ENCODE measurements at places on chromosomes 2 and 18. TPM values are rescaled to one million over a fixed set of nuclear protein-coding genes. Genes with fewer than 3 reads are reported as not detected.

DNA sequence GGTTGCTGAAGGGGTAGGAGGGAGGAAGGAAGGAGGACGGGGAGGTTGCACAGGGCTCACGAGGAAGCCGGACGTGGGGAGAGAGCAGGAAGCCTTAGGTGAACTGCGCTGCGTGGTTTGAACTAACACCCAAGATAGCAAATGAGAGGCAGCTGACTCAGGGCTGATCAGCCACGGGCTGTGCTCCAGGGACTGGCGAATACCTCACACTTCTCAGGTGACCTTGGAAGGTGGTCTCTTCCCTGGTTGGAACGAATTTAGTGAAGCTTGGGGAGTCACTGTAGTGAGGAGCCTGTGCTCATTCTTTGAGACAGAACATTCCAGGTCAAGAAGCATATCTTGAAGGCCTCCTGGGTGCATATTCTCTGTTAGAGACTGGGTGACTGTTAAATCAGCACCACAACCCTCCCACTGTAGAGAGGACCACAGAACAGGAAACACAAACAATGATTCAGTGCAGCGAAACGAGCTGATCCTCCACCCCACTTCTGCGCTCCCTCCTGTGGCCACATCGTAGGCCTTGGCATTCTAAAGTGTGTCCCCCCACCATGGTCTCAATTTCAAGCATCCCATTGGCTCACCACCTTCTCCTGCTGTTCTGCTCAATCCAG, 33.8 kb downstream of the TOGARAM2 start:
- no peaks in the 10 kb centered on the region for H3K36me3 ChIP-seq
- H3K27ac ChIP-seq, result no peak overlapping the region
- H3K4me1 ChIP-seq, result peaks cover 17% of the 10 kb centered on the region
- no peaks in the 10 kb centered on the region for H3K27me3 ChIP-seq

The LRRC30 gene
- total RNA-seq, result not detected

The ENOSF1 gene
- 44.1 TPM for total RNA-seq

The SEPTIN10 gene
- 86.8 TPM for total RNA-seq

GRCh38 chr2:171595896-171596295, 73.6 kb downstream of the CYBRD1 start:
- H3K4me3 ChIP-seq, result no peak overlapping the region
- H3K4me1 ChIP-seq, result peaks cover 6% of the 10 kb centered on the region
- H3K27ac ChIP-seq, result no peak overlapping the region
- no peak for DNase-seq
- no peaks in the 10 kb centered on the region for H3K36me3 ChIP-seq
- H3K27me3 ChIP-seq, result peaks cover 2% of the 10 kb centered on the region

The CD207 gene
- not detected for total RNA-seq

DNA sequence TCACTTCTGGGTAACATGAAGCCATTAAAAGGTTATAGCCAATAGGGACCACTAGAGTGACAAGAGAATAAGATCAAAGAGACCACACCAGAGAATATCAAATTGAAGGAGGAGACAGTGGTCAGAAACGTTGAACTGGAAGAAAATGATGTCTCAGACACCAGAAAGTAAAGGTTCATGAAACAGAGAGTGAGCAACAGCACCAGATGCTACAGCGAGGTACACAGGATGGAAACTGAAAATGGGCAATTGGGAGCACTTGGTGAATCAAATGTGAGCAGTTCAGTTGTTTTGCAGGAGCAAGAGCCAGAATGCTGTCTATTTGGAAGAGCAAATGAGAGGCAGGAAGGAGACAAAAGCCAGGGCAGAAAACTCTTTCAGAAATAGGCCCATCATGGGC, 162.6 kb downstream of the SS18 start:
- H3K36me3 ChIP-seq, result no peaks in the 10 kb centered on the region
- peaks cover 2% of the 10 kb centered on the region for H3K4me1 ChIP-seq
- H3K4me3 ChIP-seq, result no peak overlapping the region
- H3K27me3 ChIP-seq, result no peaks in the 10 kb centered on the region
- H3K27ac ChIP-seq, result no peak overlapping the region

The EN1 gene
- not detected for total RNA-seq

The TRIM54 gene
- 3.4 TPM for total RNA-seq

GRCh38 chr2:100053087-100053885, 89.1 kb downstream of the AFF3 start:
- H3K36me3 ChIP-seq, result no peaks in the 10 kb centered on the region
- H3K27ac ChIP-seq, result no peak overlapping the region
- no peak for DNase-seq
- H3K27me3 ChIP-seq, result no peaks in the 10 kb centered on the region

DNA sequence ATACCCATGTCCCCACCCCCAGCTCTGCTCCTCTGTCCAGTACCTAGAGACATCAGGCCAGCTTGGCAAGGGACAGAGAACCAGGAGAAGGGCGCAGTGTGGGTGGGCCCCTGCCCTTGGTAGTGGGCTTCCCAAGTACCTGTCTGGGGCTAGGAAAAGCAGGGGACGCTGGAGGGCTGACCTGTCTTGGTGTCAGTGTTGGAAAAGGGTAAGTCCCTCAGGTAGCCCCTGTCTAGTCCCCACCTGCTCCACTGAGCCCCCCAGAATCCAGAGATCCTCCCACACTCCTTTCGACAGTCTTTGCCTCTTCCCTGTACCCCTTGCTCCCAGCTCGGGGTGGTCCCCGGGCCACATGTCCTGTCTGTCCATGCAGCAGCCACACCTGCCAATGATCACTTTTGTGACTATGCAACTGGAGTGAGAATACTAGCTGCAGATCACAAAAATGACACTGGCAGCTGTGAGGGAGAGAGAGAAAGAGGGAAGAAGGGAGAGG, 14.6 kb downstream of the DNAJB2 start:
- peak overlapping the region; percentile 88 for H3K4me3 ChIP-seq
- H3K27me3 ChIP-seq, result peaks cover 57% of the 10 kb centered on the region
- no peak for DNase-seq
- peaks cover 16% of the 10 kb centered on the region for H3K4me1 ChIP-seq

The GRB14 gene
- 14.9 TPM for total RNA-seq

DNA sequence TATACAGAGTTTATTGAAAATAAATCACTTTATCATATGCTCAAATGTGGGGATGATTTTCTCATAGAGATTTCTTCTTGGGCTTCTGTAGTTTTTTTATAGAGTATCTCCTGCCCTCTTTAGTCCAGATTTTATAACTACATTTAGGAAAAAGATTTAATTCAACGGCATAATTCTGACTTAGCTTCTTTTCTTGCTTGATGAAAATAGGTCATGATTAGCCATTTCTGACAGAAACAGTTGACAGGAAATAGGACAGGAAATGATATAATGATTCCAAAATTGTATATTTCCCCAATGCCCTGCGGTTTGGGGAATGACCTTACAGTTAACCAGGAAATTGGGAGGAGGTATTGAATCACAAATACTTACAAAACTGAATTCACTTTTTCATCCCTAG, 1531.9 kb upstream of the ACVR2A start:
- peak overlapping the region; percentile 70 for H3K27ac ChIP-seq
- no peak for DNase-seq
- no peak overlapping the region for H3K4me3 ChIP-seq
- peaks cover 20% of the 10 kb centered on the region for H3K4me1 ChIP-seq
- no peaks in the 10 kb centered on the region for H3K27me3 ChIP-seq
- H3K36me3 ChIP-seq, result peaks cover 8% of the 10 kb centered on the region

- H3K4me1 ChIP-seq, result peaks cover 36% of the 10 kb centered on the region
- no peak for DNase-seq
- no peaks in the 10 kb centered on the region for H3K36me3 ChIP-seq
- H3K4me3 ChIP-seq, result no peak overlapping the region
- peak overlapping the region; percentile 55 for H3K27ac ChIP-seq
- H3K27me3 ChIP-seq, result no peaks in the 10 kb centered on the region
Measured at GRCh38 chr2:33134086-33134771, 187.5 kb downstream of the LTBP1 start.

DNA sequence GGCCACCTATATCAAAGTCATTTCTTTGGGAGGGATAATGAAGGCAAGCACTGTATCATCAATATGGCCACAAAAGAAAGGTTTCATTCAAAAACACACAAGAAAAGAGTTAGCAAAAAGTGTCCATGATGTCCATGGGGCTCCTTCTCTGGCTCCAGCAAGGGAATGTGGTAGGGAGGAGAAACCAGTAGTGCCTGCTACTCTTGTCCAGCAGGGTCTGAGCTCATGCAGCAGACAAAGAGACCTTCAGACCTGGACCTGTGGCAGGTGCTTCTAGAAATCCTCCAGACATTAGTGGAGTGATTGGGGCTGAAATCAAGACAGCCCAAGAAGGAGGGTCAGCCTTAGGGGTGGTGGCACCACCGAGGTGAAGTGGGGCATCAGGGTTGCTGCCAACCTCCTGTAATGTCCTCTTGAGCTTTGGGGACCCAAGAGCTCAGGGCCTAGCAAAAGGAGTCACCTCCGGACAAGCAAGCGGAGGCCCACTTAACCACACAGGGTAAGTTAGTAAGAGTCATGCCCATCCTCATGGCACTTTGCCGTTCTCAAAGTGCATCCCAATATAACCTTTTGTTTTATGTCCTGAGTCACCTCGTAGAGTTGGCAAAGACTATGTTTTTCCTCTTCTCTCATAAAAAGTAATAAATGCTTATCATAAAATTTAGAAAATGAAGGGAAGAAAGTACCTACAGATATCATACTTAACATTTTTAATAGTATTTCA, 112.6 kb upstream of the YPEL5 start:
- no peak overlapping the region for H3K27ac ChIP-seq
- H3K4me3 ChIP-seq, result no peak overlapping the region
- H3K36me3 ChIP-seq, result no peaks in the 10 kb centered on the region
- peaks cover 20% of the 10 kb centered on the region for H3K4me1 ChIP-seq

The HNMT gene
- total RNA-seq, result 2.8 TPM

- H3K4me3 ChIP-seq, result no peak overlapping the region
- no peaks in the 10 kb centered on the region for H3K27me3 ChIP-seq
- peaks cover 20% of the 10 kb centered on the region for H3K4me1 ChIP-seq
- H3K36me3 ChIP-seq, result no peaks in the 10 kb centered on the region
- H3K27ac ChIP-seq, result no peak overlapping the region
- DNase-seq, result no peak
Measured at GRCh38 chr2:88489181-88489580, 36.7 kb upstream of the FOXI3 start.

- peak; percentile 17 for DNase-seq
- no peaks in the 10 kb centered on the region for H3K27me3 ChIP-seq
- H3K4me3 ChIP-seq, result no peak overlapping the region
- H3K27ac ChIP-seq, result no peak overlapping the region
- H3K4me1 ChIP-seq, result peaks cover 5% of the 10 kb centered on the region
Measured at GRCh38 chr2:216328347-216328746, 43.9 kb downstream of the MARCHF4 start.

- no peak overlapping the region for H3K4me3 ChIP-seq
- no peaks in the 10 kb centered on the region for H3K36me3 ChIP-seq
- DNase-seq, result no peak
- H3K4me1 ChIP-seq, result no peaks in the 10 kb centered on the region
- no peaks in the 10 kb centered on the region for H3K27me3 ChIP-seq
Measured at GRCh38 chr2:240601061-240601830, 14.7 kb downstream of the CAPN10 start.

GRCh38 chr2:68569604-68570003, 73.8 kb upstream of the PROKR1 start:
- no peaks in the 10 kb centered on the region for H3K4me1 ChIP-seq
- DNase-seq, result no peak
- H3K36me3 ChIP-seq, result no peaks in the 10 kb centered on the region
- H3K4me3 ChIP-seq, result no peak overlapping the region
- H3K27ac ChIP-seq, result no peak overlapping the region

The IL36B gene
- not detected for total RNA-seq

The LANCL1 gene
- 35.9 TPM for total RNA-seq

The PRKCE gene
- 3.8 TPM for total RNA-seq

GRCh38 chr2:69567157-69567908, 76.2 kb downstream of the AAK1 start:
- H3K4me3 ChIP-seq, result no peak overlapping the region
- H3K27ac ChIP-seq, result no peak overlapping the region
- DNase-seq, result no peak
- H3K27me3 ChIP-seq, result no peaks in the 10 kb centered on the region

The NAT8 gene
- not detected for total RNA-seq

GRCh38 chr2:23649303-23649702, 264.3 kb downstream of the KLHL29 start:
- H3K4me3 ChIP-seq, result no peak overlapping the region
- H3K27me3 ChIP-seq, result no peaks in the 10 kb centered on the region
- no peak overlapping the region for H3K27ac ChIP-seq
- H3K4me1 ChIP-seq, result peaks cover 5% of the 10 kb centered on the region
- H3K36me3 ChIP-seq, result no peaks in the 10 kb centered on the region

The TWIST2 gene
- 5.7 TPM for total RNA-seq

The SCG2 gene
- 0.07 TPM for total RNA-seq

DNA sequence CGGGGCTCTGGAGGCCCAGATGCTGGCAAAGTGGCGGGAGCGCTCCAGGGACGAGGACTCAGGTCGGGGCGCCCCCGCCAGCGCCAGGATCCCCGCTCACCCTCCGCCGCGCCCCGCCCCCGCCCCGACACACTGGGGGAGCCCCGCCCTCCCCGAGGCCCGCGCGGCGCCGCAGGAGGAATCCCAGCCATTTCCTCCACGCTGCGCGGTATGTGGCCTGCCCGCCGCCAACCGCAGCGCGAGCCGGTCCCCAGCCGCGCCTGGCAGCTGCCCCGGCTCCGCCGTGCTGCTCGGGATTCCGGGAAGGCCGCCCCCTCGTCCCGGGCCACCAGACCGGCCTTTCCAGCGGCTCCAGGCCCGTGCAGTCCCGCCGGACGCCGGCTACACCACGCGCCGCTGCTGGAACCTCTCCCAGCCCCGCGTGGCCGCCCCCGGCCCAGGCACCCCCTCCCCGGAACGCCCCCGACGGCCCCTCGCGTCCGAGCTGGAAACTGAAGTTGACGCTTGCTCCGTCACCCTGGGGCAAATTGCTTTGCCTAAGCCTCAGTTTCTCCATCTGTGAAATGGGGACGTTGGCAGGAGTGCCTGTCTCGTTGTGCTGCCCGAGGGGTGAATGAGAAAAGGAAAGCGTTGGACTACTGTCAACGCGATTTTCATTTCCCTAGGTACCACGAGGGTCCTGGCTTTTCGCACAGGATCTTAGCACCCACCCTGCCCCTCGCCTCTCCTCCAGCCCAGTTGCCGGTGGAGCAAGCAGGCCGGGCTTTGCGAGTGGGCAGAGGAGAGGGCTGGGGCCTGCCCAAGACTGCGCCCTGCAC, 53.6 kb downstream of the PKDCC start:
- peaks cover 21% of the 10 kb centered on the region for H3K27me3 ChIP-seq
- H3K4me1 ChIP-seq, result peaks cover 39% of the 10 kb centered on the region
- peaks cover 9% of the 10 kb centered on the region for H3K36me3 ChIP-seq
- H3K4me3 ChIP-seq, result peak overlapping the region; percentile 68
- DNase-seq, result peak; percentile 67

GRCh38 chr2:28751956-28752630, 463 bp downstream of the PPP1CB start:
- H3K27me3 ChIP-seq, result no peaks in the 10 kb centered on the region
- H3K36me3 ChIP-seq, result peaks cover 4% of the 10 kb centered on the region
- peak overlapping the region; percentile 97 for H3K27ac ChIP-seq
- peak; percentile 74 for DNase-seq
- H3K4me1 ChIP-seq, result peaks cover 39% of the 10 kb centered on the region
- H3K4me3 ChIP-seq, result peak overlapping the region; percentile 97

DNA sequence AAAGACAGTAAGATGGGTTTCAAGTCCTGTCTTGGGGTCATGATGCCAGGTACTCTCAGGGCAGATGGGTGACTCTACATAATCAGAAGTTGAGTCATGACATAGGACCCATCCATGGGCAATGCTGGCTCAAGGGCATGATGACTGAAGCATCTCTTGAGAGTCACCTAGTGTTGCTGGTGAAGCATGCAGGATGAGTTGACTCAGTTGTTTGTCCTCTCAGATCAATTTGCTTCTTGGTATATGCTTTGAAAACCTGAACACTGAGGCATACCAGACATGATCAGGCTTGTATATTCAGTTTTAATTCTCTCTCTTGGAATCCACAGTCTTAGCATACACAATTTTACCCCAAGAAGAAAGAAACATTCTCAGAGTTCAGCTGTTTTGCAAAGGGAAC, 658.9 kb upstream of the NXPH2 start:
- no peak overlapping the region for H3K27ac ChIP-seq
- H3K4me1 ChIP-seq, result peaks cover 6% of the 10 kb centered on the region
- no peaks in the 10 kb centered on the region for H3K36me3 ChIP-seq
- H3K4me3 ChIP-seq, result no peak overlapping the region
- no peak for DNase-seq

The SLC25A12 gene
- 7.3 TPM for total RNA-seq

The CTIF gene
- 28.5 TPM for total RNA-seq
